ENCODE measurements at places on chromosomes 12 and 14.

DNA sequence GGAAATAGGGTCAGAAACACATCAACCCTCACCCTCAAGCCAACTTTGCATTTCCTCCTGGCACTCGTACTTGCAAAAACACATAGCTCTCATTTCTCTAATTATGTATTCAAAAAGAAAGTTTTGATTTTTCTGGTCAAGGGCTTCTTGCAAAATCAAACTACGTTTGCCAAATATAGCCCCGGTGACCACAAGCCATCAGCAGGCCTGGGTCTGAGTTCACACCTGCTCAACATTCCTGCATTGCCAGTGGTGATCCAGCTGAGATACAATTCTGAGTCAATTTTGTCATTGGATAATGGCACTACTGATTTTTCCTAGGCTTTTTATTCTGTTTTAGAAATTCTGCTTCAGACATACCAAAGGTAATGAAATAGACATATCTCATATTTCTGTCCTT lies 10.7 kb upstream of the BHLHE41 start:
- DNase-seq: no peak

DNA sequence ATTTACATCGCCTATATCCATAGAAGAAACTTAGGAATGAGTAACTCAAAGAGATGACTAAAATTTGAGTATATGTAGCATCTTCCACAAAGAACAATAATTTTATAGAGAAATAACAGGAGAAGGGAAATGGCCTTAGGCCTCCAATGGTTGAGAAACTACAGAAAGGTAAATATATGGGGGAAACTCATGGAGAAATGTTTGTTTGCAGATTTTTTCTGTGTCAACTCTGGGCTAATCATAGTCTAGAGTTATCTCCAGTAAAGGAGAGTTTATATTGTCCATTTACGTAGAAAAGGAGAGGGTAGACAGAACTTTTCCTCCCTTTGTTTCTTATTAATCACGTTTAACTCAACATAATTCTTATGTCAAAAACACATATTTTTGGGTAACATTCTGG lies 244.2 kb downstream of the GLT1D1 start:
- DNase-seq: no peak

GRCh38 chr12:109393437-109394345 lies 46.0 kb downstream of the MYO1H start:
- DNase-seq: peak; percentile 83

GRCh38 chr12:123242116-123242904 lies 9.1 kb downstream of the MTRFR start:
- peak; percentile 43 for DNase-seq

DNA sequence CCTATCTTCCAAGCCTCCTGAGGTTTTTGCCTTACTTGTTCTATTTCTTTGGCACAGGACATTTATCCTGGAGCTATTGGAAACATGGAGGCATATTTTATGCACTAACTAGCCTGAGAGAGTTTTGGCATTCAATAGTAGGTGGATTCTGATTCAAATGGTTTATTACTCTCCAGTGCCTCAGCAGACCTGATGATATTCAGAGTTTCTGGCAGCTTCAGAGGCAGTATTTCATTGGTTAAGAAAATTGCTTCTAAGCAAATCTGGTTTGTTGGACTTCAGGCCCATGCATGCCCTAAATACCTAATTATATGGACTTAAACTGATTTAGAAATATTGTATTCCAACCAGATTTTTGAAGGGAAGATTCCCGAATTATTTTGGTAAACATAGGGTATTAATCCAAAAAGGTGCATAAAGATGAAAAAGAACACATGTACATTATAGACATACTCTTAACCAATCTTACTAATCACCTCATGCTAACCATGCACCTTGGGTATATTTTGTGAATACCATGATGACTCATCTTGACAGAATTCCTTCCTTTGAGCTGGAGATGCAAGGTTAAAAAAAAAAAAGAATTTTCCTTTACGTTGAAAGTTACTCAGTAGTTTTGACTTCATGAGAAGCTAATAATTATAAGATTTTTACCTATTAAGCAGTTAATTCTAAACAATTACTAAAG lies 44.3 kb upstream of the KTN1 start:
- no peak for DNase-seq

Data from osteoblast (primary cell).